Glomerular endothelial cell (primary cell): ENCODE measurements at places on chromosomes 5 and 9.

DNA sequence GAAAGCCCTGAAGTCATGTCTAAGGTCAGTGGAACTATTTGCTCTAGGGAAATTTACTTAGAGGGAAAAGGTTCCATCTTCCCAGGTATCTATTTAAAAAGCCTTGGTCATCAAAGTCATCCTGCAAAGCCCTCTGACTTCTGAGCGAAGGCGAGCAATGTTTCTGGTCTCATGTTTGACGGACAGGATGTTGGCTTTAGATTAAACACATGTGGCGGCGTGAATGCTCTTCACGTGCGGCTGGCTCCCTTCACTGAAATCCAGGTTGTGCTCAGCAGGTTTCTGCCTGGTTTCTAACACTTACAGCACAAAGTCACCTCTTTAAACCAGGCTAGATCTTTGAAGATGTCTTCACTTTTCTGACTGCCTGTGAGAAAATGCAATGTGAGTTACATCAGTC, 5.7 kb upstream of the ZBTB34 start:
- DNase-seq = no peak

GRCh38 chr5:73266176-73266738, 93.3 kb downstream of the TMEM174 start:
- DNase-seq = no peak

- DNase-seq = no peak
Measured at GRCh38 chr5:2149195-2149539, 266.4 kb upstream of the IRX4 start.

GRCh38 chr9:138013273-138013672, 135.7 kb downstream of the CACNA1B start:
- DNase-seq = no peak

- no peak for DNase-seq
Measured at GRCh38 chr5:178991190-178992145, 3.7 kb downstream of the GRM6 start.

DNA sequence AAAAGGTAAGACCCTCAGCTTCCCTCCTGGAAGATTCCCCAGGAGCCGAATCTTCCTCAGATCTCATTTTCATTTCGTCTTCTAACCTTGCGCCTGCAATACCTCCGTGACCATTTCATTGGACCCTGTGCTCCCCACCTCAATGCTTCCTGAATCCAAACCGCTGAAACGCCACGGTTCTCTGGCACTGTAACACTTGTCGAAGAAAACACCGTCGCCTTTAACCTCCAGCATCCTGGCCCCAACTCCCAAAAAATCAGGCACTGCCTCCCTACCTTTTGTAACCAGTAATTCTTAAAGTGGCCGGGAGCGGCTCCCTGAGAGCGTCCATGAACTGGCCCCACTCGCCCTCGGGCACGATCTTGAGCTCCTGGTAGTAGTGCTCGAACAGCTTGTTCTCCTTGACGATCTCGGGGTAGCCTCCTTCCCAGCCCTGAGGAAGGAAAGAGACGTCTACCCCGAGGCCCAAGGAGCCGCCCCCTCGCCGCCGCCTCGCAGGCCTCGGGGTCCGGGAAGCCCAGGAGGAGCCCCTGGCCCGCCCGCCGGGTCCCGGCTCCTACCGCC, 438 bp downstream of the NSUN2 start:
- no peak for DNase-seq

GRCh38 chr9:134373953-134374300, 47.7 kb downstream of the RXRA start:
- DNase-seq = no peak

DNA sequence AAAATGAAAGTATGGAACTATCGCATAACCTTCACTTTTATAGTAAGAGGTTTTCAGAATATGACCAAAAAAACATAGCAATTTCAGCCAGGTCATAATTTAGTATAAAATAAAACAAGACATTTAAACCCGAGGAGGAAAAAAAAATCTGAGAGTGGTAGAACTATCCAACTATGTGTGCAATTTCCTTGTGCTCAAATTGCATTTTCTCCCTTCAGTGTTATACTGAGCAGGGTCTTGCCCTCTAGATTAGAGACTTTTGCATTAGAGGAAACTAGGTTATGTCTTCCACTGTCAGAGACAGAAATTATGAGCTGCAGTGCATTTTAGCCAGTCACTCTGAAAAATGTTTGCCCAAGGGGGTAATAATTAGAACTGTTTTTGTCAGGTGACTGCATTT, 330.6 kb downstream of the NR2F1-AS1 start:
- DNase-seq = no peak

DNA sequence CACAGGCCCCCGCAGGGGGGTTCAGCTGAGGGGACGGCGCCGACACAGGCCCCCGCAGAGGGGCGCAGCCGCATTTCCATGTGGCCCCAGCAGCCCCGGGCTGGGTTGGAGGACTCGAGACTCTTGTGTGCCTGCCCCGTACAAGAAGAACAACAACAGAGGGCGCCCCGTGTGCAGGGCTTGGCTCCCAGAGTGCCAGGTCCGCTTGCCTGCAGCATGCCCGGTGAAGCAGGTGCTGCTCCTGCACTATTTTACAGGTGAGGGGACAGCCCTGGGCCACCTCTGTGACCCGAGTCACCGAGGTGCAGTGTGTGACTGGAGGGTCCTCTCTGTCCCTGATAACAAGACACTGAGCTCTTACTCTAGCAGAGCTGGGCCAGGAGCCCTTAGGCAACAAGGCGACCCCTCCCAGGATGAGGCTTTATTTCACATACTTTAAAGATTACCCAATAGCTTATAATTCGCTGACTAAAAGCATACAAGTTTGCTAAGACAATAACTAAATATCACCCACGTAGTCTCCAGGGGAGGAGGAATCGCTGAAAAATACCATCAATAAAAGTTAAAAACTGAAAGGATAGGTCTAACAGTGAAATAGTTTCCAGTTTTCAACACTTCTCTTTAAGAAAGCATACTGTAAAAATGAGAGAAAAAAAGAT, 41.7 kb upstream of the SLC9A3 start:
- no peak for DNase-seq

- DNase-seq = no peak
Measured at GRCh38 chr9:130239741-130240241, 25.8 kb upstream of the HMCN2 start.

- DNase-seq = no peak
Measured at GRCh38 chr5:60340965-60341471, 358.9 kb downstream of the DEPDC1B start.

DNA sequence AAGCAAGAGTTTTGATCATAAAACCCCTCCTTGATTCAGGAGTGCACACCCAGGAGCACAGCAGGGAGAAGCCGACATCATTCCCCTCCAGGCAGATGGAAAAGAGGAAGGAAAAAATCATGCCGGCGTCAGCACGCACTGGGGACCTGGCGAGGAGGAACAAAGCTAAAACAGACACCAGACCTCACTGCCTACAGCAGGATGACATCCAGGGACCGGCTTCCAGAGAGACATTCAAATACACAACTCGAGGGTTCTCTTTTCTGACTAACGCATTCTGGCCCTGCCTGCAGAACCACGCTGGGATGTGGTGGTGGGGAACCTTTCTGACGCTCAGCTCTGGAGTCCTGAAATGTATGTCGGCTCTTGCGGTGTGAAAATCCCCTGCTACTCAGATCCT, 2.7 kb downstream of the UBAC1 start:
- DNase-seq = no peak

DNA sequence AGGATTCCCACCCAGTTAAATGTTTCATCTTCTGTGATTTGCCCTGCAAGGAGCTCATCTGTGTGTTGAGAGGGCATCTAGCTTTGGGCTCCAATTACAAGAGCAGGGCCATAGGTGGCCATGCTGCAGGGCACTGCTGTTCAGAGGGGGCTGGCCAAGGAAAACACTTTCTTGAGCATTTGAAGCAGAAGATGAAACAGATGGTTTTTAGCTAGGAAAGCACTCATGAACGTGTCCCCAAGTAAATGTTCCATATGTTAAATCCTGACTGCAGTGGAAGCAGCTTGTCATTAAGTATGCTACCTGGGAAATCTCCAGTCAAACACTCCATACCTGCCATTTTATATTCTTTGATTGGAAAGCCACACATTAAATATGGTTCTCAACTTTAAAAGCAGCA, 176.6 kb downstream of the FBXL7 start:
- DNase-seq = no peak

- no peak for DNase-seq
Measured at GRCh38 chr5:134436523-134437339, 25.1 kb upstream of the CDKN2AIPNL start.

DNA sequence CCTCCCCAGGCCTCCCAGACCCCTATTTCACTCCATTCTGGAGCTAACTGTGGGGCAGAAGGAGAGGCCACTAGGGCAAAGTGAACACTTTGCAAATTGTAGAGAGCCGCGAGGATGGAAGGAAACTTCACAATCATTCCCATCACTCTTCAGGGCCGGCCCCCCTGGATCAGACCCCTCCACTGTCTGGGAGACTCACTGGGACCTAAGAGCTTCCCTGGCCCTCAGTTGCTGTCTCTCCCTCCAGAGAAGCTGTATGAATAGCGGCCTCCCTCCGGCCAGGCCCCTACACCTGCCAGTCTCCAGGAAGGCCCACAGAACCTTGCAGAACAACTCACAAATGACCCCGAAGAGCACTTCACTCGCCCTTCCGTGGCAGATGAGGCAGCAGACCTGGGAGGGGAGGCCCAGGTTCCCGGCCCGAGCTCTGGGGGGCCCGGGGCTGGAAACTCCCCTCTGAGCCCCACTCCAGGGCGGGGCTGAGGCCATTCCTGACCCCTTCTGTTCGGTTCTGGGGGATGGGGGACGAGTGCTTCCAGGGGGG, 141.9 kb upstream of the IER5L start:
- no peak for DNase-seq

DNA sequence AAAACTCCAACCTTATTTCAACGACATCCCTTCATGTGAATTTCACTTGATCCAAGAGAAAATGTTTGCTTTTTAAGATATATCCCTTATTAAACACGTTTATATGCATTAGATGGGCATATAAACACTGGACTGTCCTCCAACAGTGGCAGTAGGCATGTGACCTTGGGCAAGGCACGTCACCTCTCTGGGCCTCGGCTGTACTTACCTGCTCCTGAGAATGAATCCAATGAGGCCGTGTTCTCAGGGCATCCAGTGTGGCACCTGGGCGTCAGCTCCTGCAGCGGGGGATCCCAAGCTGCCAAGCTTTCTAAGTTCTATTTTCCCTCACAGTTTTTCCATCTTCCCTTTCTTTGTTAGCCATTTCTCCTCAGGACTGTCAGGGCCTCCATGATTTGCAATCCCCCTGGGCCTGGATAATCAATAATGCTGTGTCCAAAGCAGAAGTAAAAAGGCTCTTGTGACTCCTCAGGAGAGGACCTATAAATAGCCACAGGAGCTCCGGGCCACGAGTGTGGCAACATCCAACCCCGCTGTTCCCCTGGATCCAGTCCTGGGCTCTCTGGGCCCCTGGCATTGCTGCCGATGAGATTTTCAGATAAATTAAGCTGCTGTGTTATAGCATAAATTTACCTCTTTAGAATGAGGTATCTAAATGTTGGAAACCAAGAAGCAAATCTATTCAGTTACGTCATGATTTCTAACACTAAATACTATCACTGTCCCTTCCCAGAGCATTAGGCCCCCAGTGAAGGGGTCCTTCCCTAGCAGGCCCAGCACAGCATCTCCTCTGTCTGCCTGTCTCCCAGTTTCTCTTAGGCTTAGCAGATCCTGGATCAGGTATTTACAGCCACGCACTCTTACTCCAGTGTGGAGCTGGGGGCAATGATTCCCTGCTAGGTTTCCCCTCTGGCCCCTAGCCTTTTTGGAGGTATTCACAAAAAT, 76.8 kb downstream of the PTPN3 start:
- no peak for DNase-seq

GRCh38 chr9:129815278-129815677, 8.7 kb downstream of the TOR1A start:
- no peak for DNase-seq

GRCh38 chr9:95834281-95834907, 41.1 kb upstream of the ERCC6L2 start:
- no peak for DNase-seq

- DNase-seq = no peak
Measured at GRCh38 chr9:23464275-23464674, 361.8 kb downstream of the ELAVL2 start.

DNA sequence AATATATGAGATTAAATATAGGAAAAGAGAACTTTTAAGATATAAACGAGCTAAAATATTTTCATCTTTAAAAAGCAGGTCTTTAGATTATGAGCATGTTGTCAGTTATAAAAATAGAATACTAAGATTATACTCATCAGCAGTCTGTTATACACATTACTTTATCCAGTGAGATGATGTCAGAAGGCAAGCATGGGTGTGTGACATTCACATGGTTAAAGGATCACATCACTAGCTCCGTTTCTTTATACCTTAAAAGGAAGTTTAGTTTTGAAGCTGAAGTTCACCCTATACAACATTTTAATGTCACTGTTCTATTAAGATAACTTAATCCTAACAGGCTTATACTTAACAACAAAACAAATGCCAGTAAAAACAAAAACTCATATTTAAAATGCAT, 59.6 kb downstream of the RICTOR start:
- DNase-seq = no peak

GRCh38 chr5:53515988-53516387, 35.6 kb downstream of the FST start:
- DNase-seq = no peak

DNA sequence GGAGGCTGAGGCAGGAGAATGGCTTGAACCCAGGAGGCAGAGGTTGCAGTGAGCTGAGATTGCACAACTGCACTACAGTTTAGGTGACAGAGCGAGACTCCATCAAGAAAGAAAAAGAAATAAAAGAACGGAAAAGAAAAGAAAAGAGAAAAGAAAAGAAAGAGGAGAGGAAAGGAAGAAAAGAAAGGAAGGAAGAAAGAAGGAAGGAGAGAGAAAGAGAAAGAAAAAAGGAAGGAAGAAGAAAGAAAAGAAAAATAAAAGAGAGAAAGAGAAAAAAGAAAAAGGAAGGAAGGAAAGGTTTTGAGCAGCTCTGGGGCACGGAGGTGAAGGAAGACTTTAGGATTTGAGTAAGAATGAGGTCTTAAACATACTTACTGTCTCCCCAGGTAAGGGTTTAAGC, 18.4 kb downstream of the TLN1 start:
- no peak for DNase-seq

- DNase-seq = no peak
Measured at GRCh38 chr5:75844301-75844700, 127.1 kb upstream of the POC5 start.

DNA sequence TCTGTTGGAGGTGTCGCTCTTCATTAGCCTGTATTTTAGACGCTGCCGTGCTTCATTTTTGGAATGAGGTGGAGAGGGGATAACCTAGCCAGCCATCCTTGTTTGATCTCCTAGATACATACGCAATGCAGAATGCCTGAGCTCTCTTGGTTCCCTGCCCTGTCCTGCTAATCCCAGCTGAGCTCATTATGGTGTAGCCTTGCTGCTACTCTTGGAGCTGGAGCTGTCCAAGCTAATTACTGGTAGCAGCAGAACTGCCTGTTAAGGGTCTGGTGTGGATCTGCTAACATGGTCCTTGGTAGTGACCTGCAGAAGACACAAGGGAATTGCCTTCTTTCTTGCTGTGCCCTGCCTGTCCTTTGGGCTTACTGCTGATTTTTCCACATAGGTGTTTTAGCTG, 207.9 kb downstream of the CNTLN start:
- no peak for DNase-seq

- DNase-seq = no peak
Measured at GRCh38 chr9:121638399-121638798, 13.0 kb upstream of the DAB2IP start.
